Large intestine (tissue), 12 donors: ENCODE measurements at places on chromosomes 11 and 22. TPM values are rescaled to one million over a fixed set of nuclear protein-coding genes. Genes with fewer than 3 reads are reported as not detected.

GRCh38 chr11:10618490-10618889 lies 50.0 kb upstream of the LYVE1 start:
- no peak for DNase-seq

DNA sequence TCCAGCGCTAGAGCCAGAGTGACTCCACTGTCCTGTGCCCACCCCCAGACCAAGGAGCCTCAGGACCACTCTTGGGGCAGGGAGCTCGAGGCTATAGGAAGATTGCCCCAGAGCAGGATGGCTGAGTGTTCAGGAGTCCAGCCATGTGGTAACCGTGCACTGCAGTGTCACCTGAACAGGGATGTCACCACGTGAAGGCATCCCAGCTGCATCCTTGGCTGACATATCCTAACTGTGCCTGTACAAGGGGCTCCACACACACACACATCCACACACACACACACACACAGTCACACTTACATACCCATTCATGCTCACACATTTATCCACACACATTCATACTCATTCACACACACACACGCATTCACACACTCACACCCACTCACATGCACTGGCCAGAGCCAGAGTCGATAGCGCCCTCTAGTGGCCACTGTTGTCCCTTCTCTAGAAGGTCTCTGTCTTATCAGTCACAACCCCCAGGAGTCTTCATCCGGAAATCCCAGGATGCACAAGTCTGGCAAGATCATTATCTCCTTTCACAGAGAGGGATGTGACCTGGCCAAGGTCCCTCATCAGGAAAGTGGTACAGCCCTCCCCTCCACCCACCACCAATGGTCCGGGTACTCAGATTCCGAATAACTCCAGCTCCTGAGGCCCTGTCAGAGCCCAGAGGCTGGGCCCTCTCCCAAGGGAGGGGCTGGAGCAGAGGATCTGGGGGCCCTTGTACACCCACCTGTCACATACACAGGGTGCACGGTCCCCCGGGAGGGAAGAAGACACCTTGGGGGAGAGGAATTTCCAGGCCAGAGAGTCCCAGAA lies 55.1 kb downstream of the IGLL5 start:
- peak; percentile 31 for DNase-seq

- DNase-seq, result no peak
Observed at GRCh38 chr11:57315491-57315890, 9.3 kb downstream of the TNKS1BP1 start.

GRCh38 chr11:20368438-20368837 lies 4.9 kb downstream of the HTATIP2 start:
- DNase-seq, result no peak

- no peak for DNase-seq
Observed at GRCh38 chr11:77184136-77184860, 56.3 kb downstream of the MYO7A start.

DNA sequence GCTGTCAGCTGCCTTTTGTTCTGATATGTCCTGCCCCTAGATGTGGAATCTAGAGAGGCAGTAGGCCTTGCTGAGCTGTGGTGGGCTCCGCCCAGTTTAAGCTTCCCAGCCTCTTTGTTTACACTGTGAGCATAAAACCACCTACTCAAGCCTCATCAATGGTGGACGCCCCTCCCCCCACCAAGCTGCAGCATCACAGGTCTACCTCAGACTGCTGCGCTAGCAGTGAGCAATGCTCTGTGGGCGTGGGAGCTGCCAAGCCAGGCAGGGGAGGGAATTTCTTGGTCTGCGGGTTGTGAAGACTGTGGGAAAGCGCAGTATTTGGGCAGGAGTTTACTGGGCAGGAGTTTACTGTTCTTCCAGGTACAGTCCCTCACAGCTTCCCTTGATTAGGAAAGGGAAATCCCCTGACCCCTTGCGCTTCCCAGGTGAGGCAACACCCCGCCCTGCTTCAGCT lies 98.5 kb downstream of the SMCO4 start:
- DNase-seq, result peak; percentile 37

- no peak for DNase-seq
Observed at GRCh38 chr22:44211256-44211945, 30.7 kb downstream of the PARVG start.

- DNase-seq, result peak; percentile 62
Observed at GRCh38 chr11:63023841-63024648, 8.4 kb upstream of the SLC22A8 start.

- DNase-seq, result no peak
Observed at GRCh38 chr11:62755086-62755615, 1.2 kb upstream of the ZBTB3 start.

DNA sequence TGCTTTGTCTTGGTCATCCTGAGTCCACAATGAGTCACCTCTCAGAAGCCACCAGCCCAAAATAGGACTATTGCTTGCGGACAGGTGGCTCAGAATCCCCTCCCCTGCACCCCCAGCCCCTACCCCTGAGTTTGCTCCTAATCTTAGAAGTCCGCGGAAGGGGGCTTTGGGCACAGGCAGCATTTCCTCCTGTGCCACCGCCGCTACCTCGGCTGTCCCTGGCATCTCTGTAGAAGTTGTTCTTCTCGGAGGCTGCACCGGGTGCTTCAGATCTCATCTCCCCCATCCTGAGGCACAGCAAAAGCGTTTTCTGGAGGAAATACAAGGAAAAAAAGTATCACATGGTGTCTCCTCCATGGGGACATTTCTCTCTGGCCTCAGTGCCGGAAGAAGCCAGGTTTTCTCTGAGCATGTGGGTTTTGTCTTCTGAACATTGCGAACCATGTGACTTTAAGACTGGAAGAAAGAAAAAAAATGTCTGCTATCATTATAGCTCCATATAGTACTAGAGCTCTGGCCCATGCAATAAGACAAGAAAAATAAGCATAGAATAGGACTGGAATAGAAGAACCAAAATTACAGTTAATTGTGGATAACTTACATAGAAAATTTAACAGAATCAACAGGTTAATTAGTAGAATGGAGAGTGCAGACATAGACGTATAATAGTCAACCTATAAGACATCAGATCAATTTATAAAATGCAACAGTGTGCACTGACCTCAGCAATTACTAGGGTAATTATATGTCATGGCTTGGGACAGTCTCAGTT lies 63.2 kb downstream of the SHISAL1 start:
- DNase-seq, result no peak

DNA sequence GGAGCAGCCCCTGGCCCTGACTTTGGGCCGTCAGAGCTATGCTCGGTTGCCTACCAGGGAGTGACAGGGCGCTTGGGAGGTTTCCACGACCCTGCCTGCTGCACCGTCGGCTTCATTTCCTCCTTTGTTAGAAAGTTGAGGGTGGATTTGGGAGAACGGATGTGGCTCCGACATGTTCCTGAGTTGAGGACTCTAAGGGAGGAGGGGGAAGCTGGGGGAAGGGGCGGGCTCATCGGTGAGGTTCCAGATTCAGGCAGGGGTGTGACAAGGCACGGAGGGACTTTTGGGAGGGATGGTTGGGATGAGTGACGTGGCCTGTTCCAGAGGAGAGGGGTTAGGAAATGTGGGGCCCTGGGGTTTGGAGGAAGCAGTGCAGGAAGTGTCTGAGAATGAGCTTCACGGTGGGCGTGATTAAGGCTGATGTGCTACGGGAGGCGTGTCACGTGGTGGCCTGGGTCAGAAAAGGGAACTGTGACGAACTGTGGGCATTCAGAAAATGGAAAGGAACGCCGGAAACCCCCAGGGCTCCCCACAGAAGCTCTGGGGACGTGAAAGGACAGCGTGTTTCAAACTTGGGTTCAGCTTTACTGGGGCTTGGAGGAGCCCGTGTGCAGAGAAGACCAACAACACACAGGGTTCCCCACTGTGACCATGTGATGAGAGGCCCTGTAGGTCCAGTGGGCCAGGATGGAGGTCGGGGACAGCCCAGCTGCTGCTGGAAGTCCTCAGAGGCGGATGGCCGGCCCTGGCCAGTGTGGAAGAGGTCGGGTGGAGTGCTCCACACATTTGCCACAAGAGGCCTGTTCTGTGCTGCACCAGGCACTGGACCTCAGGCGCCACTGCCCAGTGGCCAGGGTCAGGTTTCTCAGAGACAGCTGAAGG lies 2.8 kb downstream of the PARVB start:
- peak; percentile 39 for DNase-seq

DNA sequence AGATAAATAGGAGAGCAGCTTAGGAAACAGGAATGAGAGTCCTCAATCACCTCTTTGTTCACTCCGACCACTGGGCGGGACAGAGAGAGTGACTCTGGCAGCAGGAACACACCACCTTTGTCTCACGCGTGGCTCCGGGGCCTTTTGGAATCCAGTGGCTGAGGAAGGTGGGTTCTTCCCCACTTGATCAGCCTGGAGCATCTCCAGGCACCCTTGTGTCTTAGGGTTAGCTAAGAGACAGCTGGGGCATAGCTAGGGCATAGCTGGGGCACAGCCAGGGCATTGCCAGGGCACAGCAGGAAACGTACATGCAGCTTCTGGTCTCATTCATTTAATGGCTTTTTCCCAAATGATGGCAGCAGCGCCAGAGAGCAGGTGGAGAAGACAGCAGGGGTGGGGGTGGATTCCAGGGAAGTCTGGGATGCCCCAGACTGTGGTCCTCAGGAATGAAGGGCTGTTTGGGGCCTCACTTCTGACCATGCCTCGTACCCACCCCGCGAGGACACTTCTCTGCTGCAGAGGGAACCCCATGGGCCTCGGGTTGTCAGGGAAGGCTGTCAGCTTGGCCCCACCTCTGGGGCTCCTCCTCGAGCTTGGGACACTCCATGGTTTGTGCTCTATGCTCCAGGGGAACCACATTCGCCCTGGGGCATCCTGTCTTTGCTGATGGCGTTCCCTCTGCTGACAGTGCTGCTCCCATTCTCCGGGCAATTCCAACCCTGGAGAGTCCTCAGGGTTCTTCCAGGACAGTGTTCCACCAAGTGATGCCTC lies 30.4 kb upstream of the SHANK2 start:
- DNase-seq, result peak; percentile 55

- DNase-seq, result no peak
Observed at GRCh38 chr11:119860561-119861094, 131.6 kb upstream of the NECTIN1 start.

DNA sequence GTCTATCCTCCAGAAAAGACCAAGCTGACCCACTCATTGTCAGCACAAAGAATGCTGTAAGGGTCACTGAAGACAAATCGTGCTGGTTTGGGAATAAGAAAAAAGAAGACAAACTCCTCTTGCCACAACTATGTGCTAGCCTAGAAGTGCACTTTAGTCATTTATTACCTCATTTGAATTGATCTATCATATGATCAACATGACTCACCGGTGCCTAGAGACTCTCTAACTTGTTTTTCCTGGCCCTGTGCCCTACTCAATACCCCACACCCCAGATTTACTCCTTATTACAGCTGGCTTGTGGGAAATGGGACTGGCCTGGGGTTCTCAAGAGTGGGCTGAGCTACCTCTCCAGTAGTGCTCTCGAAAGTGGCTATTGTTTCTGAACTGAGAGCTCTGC lies 35.9 kb upstream of the HORMAD2 start:
- peak; percentile 90 for DNase-seq

- no peak for DNase-seq
Observed at GRCh38 chr11:93020248-93021046, 51.0 kb downstream of the MTNR1B start.

DNA sequence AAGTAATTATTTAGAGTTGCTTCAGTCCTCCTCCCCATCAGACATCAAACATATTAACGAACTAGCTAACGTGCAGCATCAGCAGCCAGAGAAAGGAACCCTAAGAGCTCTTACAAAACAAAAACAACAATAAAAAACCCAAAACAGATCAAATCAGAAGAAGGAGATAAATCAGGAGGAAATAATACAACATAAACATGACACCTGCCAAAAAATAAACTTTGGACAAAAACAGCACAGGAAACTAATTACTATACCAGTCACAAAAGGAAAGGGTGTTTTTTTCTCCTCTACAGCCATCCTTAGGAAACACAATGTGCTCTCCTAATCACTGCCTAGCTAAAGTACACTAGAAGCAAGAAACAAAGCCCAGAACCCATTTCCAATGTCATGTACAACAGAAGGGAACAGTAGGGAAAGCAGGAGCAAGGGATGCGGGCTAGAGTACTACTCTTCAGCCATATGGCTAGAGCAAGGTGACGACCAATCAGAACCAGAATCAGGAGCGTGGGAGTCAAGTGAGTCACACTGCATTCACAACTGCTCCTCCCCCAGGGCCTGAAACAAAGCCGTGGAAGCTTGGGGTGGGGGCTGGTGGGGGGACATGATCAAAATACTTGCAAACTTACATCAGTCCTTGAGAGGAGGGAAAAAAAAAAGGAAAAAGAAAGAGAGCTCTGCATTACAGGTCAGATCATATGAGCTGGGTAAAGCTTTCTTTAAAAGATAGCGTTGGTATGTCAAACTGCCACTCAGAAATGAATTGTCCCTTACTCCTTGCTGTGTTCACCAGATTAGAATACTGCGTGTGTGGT lies 60.4 kb downstream of the LARGE2 start:
- DNase-seq, result no peak

DNA sequence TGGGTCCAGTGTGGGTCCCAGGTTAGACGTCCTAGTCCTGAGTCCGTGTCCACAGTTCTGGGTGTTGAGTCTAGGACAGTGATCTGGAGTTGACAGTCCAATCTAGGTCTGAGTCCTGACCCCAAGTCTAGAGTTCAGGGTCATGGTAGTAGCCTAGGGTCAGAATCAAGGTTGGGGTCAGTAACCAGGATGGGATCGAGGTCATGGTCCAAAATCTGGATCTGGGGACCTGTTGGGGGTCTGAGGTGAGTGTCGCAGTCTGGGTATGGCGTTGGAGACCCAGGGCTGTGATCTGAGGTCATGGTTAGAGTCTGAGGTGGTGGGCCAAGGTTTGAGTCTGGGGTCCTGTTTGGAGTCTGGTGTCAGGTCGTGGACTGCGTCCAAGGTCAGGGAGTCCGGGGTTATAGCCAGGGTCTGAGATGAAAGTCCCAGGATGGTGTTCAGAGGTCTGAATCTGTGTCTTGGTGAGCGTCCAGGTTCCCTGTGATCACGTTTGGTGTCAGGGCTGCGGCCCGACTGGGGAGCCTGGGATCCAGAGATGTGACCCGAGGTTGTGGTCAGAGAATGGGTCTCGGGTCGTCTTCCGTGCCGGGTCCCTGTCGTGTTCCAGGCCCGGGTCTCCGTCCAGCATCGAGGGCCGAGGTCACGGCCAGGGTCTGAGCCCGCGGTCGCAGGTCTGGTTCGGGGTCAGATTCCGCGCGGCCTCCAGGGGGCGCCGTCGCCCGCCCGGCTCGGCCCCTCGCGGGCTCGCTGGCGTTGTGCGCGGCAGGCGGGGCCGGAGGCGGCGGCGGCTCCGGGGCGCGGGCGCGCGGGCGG lies 432 bp upstream of the GRK2 start:
- peak; percentile 59 for DNase-seq

DNA sequence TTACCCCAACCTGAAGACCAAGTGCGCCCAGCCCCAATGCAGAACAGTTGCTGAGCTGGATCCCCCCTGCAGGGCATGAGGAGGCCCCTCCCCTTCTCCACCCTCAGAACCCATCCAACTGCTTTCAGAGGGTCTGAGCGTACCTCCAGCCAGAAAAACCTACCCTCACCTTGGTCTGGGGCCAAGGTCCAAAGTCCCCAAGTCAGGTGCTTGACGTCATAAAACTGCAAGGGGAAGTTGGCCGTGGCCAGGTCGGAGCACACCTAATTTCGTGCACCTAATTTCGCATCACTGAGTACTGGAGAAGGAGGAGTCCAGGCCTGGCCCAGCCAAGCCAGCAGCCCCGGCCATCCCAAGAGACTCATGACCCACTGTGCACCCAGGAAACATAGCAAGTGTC lies 289.8 kb downstream of the CTTN start:
- DNase-seq, result peak; percentile 72

- no peak for DNase-seq
Observed at GRCh38 chr22:37907036-37907954, 1.2 kb downstream of the MICALL1 start.

ANO5 gene
- 8.2 TPM for polyA plus RNA-seq

KCNJ1 gene
- not detected for polyA plus RNA-seq

KIAA1671 gene
- polyA plus RNA-seq, result 25.0 TPM

GRIK4 gene
- polyA plus RNA-seq, result 0.94 TPM

SEPTIN5 gene
- 24.9 TPM for polyA plus RNA-seq

OR52H1 gene
- polyA plus RNA-seq, result not detected

PAK1 gene
- polyA plus RNA-seq, result 81.0 TPM

PCNX3 gene
- 29.1 TPM for polyA plus RNA-seq

CASP1 gene
- 135 TPM for polyA plus RNA-seq
